ENCODE measurements at places on chromosomes 2 and 18. TPM values are rescaled to one million over a fixed set of nuclear protein-coding genes. Genes with fewer than 3 reads are reported as not detected.

DNA sequence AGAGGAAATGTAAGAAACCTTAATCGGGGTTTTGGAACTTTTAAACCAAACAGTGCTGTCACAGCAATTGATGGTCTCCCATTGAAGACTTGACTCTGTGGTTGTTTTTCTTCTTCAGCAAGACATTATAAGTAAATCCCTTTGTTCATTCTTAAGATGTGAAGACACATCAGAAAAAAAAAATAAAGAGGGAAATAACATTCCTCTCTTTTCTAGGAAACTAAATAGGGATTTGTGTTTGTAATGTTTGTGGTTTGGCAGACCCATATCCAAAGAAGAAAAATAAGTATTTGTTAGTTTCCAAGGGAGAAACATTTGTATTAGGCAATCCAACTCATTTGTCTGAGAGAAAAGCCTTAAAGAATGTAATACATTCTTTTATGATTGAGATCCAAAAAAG lies 359.9 kb downstream of the DSC3 start:
- DNase-seq, result no peak

- DNase-seq, result no peak
Observed at GRCh38 chr18:2935438-2936192, 77.3 kb downstream of the LPIN2 start.

- no peak for DNase-seq
Observed at GRCh38 chr2:158530829-158531228, 74.1 kb downstream of the PKP4 start.

DNA sequence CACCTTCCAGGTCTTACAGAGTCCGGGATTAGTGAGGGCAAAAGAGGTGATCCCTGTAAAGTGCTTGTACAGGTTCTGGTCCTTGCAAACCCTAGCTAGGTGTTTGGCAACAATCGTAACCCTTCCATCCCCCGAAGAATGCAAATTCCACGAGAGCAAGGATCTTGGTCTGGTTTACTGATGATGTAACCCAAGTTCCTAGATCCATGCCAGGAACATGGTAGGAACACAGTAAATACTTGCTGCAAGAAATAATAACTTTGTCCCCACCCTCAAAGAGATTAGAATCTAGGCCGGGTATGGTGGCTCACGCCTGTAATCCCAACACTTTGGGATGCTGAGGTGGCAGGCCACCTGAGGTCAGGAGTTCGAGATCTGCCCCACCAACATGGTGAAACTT lies 6.8 kb upstream of the NEU2 start:
- DNase-seq, result no peak

ADI1 gene
- polyA plus RNA-seq, result 82.5 TPM

DNA sequence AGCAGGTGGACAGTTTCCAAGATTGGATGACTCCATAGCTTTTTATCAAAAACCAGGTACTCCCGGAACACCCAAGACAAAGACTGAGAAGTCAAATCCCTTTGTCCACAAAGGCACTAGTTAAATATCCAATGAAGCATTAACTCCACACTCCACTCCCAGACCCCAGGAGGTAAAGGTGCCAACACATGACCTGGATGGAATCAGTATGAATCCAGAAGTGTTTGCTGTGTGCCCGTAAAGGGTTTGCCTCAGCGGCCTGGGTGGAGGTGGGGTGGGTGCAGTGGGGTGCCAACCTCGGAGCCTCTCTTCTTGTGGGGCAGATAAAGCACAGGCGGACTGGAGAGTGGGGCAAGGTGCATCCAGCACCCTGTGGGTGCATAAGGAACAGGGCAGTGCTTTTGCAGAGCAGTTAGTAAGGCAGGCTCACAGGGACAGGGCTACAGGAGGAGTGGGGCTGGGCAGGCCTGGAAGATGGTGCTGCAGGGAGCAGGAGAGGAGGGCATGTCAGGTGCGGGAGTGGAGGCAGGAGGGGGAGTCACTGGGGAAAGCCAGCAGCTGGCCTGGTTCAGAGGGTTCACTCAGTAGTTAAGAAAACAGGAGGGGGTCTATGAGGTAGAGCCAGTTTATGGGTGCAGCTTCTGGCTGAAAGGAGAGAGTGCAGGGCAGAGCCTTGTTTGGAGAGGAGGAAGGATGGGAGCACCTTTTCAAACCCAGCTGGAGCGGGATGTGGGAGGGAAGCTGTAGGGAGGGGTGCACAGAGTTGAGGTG lies 208.4 kb upstream of the SMAD2 start:
- no peak for DNase-seq

- DNase-seq, result no peak
Observed at GRCh38 chr2:96249654-96250053, 16.1 kb downstream of the TMEM127 start.

DNA sequence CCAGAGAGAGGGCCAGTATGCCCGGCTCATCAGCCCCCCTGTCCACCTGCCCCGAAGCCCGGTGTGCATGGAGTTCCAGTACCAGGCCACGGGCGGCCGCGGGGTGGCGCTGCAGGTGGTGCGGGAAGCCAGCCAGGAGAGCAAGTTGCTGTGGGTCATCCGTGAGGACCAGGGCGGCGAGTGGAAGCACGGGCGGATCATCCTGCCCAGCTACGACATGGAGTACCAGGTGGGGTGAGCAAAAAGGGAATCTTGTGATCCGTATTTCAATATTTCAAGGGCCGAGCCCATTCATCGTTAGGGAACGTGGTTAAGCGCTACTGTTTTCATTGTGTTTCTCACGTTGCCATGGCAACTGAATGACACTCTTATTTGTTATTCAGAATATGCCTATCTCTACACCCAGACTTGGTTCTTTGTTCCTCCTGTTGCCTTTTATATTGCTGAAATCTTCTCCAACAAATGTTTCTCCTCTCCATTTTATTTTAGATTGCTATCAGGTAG lies 81.5 kb downstream of the NRP2 start:
- no peak for DNase-seq

UPP2 gene
- polyA plus RNA-seq, result 3.0 TPM

DNA sequence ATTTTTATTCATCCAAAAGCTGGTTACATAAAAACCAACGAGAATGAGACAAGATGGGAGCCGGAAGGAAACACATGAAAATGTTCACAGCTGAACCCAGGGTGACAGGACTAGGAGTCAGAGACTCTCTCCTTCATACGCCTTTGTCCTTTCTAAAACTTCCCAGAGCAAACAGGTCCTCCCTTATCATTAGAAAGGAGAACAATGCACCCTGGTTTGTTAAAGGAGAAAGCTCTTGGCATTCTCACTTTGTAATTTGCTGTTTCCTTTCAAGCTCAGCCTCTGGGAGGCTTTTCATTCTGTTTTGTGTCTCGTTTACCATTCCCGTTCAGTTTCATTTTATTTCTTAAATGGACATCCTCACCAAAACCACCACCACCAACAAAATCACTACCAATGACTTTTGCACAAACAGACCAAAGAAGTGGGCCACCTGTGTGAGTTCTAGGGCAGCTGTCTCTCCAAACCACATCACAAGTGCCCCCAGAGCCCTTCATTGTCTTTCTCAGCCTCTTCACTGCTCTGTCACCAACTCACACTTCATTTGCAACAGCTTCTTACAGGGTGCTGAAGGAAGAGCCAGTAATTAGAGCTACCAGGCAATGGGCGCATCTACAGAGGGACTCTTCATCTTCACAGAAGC lies 105.3 kb downstream of the HDAC4 start:
- no peak for DNase-seq

ATRAID gene
- 164 TPM for polyA plus RNA-seq

CYP27C1 gene
- polyA plus RNA-seq, result 7.1 TPM

GRCh38 chr2:225569995-225570394 lies 170.5 kb downstream of the NYAP2 start:
- DNase-seq, result no peak

- DNase-seq, result no peak
Observed at GRCh38 chr2:237574894-237575868, 8.8 kb downstream of the PRLH start.

DNA sequence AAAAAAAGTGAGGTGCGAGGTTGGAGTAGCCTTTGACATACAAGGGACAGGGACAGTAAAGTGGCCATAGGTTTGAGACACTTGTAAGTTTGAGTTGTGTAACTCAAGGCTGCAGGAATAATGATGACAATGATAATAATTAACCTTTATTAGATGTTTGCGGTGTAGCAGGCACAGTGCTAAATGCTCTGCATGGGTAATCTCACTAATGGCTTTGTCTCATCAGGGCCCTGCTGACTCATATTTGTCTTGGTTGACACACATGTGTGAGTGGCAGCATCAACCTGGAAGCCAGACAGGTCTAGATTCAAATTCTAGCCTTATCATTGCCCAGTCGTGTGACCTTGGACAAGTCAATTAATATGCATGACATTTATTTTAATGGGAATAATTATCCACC lies 126.2 kb downstream of the FSHR start:
- no peak for DNase-seq

CCBE1 gene
- 33.4 TPM for polyA plus RNA-seq

DNA sequence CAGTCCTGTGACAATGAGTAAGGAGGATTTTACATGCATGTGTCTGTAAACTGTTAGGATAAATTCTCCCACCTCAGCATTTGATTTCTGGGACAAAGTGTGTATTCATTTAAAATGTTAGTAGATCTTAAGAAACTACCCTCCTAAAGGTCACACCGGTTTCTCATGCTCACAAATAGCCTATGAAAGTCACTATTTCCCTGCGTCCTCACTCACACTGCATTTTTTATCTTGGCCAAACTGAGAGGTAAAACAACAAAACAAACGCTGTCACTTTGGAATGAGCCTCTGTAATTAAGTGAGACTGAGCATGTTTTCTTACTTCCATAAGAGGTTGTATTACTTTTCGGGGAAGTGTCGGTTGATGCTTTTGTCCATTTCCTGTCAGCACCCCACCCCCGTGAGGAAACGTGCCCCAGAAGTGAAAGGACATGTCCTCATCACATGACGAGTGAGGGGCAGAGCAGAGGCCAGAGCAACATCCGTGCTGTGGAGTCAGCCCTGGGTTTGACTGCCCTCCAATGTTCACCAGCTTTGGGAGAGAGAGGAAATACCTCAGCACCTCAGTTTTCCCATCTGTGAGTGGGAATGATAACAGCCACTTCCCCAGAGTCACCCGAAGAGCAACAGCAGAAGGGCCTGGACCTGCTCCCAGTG lies 3.1 kb downstream of the GYPC start:
- no peak for DNase-seq

CYBRD1 gene
- polyA plus RNA-seq, result 46.7 TPM

GRCh38 chr18:51028201-51028805 lies 1.7 kb upstream of the SMAD4 start:
- DNase-seq, result no peak

DNA sequence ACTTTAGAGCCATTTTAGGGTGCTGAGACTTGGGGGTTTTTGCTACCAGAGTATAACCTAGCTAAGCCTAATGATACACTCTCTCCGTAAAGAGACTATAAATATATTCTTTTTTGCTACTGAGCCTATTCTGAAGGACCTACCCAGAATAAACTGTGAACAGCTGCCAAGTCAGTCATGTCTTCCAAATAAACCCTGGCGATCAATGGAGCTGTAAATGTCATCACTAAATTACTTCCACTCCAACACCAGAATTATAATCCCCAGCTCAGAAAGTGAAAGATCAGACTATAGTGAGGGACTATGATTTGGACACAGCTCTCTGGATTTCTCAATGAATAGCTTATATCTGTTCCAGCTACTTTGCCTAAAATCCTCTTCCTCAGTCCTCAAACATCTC lies 178.9 kb downstream of the METTL4 start:
- DNase-seq, result no peak

DNA sequence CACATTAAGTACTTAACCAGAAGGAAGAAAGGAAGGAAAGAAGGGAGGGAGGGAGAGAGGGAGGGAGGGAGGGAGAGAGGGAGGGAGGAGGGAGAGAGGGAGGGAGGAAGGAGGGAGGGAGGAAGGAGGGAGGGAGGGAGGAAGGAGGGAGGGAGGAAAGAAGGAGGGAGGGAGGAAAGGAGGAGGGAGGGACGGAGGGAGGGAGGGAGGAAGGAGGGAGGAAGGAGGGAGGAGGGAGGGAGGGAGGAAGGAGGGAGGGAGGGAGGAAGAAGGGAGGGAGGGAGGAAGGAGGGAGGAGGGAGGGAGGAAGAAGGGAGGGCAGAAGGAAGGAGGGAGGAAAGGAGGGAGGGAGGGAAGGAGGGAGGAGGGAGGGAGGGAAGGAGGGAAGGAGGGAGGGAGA lies 363.3 kb downstream of the MBD2 start:
- DNase-seq, result no peak

- DNase-seq, result no peak
Observed at GRCh38 chr2:62415019-62415431, 91.0 kb downstream of the TMEM17 start.

GRCh38 chr2:68806511-68807109 lies 64.6 kb downstream of the BMP10 start:
- no peak for DNase-seq

DNA sequence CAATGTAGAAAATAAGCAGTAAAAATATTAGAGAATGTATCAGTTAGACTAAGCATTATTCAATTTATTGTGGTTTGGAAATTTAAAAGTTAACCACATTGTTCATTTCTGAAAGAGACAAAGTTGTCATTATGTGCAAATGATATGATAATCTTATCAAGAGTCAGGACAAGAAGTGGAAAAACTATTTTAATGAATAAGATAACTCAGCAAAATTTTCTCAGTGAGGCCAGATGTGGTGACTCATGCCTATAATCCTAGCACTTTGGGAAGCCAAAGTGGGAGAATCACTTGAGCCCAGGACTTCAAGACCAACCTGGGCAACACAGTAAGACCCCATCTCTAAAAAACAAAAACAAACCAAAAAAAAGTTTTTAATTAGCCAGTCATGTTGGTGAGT lies 39.5 kb upstream of the CERS6 start:
- no peak for DNase-seq

- DNase-seq, result no peak
Observed at GRCh38 chr2:85710687-85711577, 16.8 kb downstream of the GNLY start.

GRCh38 chr2:198232281-198232680 lies 427.9 kb downstream of the PLCL1 start:
- no peak for DNase-seq

CPSF3 gene
- polyA plus RNA-seq, result 63.1 TPM

GRCh38 chr2:27147935-27148334 lies 869 bp upstream of the TCF23 start:
- no peak for DNase-seq

DIS3L2 gene
- polyA plus RNA-seq, result 33.2 TPM

DNA sequence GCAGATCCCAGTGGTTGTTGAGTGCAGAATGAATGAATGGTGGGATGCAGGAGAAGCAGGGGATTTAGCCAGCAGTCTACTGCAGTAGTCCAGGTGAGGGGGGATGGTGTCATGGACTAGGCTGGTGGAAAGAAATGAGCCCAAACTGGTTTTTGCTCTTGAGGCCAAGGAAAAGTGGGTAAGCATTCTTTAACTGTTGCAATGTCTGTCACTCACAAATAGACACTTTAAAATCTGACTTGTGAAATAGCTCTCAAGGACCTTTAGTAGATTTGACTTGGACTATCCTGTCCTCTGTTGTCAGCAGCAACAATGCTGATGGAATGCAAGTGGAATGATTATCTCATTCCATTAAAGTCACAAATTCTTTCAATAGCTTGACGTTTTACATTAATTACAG lies 37.5 kb upstream of the STK17B start:
- DNase-seq, result no peak

Measured in right renal cortex interstitium (tissue), 3 donors.